Activated effector memory CD4-positive, alpha-beta T cell treated with Interleukin-2 at 50 U/mL for 16 hours (primary cell): ENCODE measurements at places on chromosomes 6 and 20.

DNA sequence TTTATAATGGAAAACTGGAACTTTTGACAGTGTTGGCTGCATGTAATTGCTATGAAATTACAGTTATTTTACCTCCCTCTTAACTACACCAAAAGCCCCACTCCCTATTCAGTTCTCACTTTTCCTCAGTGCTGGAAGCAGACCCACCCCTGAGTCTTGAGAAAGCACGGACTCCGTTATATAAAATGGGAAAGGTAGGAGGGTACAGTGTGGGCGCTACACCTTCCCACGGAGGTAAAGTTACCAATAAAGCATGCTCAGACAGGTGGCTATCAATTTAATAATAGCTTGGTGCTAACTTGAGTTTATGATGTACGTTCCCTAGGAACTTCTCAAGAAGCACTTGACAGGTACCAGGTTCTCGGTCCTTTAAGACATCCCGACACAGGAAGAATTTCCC lies 59.0 kb downstream of the CLIC5 start:
- no peak for DNase-seq

DNA sequence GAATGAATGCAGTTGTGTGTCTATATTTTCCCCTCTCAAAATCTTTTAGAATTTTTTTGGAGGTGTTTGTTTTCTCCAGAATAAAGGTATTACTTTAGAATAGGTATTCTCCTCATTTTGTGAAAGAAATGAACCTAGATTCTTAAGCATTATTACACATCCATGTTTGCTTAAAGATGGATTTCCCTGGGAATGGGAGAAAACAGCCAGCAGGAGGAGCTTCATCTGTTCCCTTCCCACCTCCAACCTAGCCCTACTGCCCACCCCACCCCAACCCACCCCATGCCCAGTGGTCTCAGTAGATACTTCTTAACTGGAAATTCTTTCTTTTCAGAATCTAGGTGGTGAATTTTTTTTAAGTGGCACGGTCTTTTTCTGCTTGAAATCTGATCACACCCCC lies 127.8 kb downstream of the CD109 start:
- DNase-seq = no peak

GRCh38 chr20:18571578-18571977 lies 4.3 kb downstream of the SMIM26 start:
- no peak for DNase-seq

DNA sequence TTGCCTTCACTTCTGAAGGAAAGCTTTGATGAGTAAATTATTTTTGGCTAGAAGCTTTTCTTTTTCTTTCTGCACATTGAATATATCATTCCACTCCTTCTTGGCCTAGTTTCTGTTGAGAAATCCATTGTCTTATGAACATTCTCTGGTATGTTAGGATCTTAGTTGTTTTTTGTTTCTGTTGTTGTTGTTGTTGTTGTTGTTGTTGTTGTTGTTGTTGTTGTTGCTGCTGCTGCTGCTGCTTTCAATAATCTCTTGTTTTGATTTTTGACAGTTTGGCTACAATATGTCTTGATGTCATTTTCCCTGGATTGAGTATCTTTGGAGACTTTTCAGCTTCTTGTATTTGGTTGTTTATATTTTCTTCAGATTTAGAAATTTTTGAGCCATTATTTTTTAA lies 836.5 kb upstream of the MAN1A1 start:
- DNase-seq = no peak

- DNase-seq = no peak
These were observed 44.3 kb downstream of the KHDC1L start for GRCh38 chr6:73180763-73181619.

DNA sequence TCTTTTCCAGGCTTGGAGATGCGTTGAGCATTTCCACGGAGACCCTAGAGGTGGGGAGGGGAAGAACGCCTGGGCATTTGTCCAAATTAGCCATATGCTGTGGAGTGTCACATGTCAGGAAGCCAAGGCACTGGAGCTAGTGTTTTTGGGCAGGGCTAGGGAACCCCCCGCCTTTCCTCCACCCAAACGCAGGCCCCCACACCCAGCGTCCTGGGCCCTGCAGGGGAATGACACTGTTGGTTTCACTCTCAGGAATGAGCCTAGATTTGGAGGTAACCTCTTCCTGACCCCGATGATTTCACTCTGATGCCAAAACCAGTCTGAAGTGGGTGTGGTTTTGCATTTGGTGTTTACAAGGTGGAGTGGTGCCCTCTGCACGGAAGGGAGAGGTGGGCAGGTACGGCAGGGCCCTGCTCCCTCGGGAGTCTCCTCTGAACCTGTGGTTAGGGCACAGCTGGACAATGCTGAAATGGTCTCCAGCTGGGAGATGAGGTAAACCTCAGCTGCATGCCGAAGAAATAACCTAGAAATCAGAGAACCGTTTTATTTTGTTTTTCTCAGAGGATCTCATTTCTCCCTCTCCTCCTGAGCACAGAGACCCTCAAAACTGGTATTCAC lies 29.5 kb downstream of the MTHFD1L start:
- peak; percentile 8 for DNase-seq

DNA sequence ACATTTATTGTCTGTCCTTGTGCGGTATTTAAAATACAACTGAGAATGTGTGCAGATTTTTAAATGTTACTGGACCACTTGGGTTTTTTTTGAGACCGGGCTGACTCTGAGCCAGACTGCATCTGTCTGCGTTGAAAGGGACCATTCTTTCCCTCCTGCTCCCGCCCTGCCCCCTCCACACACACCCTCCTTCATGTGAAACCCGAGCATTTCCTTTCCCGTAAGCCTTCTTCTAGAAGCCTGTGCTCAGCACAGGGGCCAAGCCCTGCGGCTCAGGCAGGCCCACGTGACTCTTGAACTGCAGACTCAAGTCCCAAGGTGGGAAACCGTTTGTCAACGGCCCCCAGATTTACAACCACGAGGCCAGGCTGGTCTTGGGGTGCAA lies 82.7 kb upstream of the FOXC1 start:
- no peak for DNase-seq

GRCh38 chr20:36865076-36865860 lies 10.7 kb upstream of the TLDC2 start:
- no peak for DNase-seq

- DNase-seq = no peak
These were observed 29.7 kb downstream of the CEP162 start for GRCh38 chr6:84197708-84198107.

GRCh38 chr6:81609736-81610135 lies 142.7 kb downstream of the TENT5A start:
- no peak for DNase-seq

- DNase-seq = no peak
These were observed 1.1 kb downstream of the MAPRE1 start for GRCh38 chr20:32820698-32821377.

GRCh38 chr6:129508477-129509145 lies 201.4 kb downstream of the ARHGAP18 start:
- no peak for DNase-seq

- no peak for DNase-seq
These were observed 31.3 kb upstream of the HEY2 start for GRCh38 chr6:125718109-125718508.

GRCh38 chr20:43840382-43841070 lies 74.1 kb upstream of the TOX2 start:
- no peak for DNase-seq

GRCh38 chr6:150999107-150999506 lies 133.6 kb downstream of the MTHFD1L start:
- no peak for DNase-seq

GRCh38 chr6:110404607-110405006 lies 10.8 kb downstream of the DDO start:
- no peak for DNase-seq

DNA sequence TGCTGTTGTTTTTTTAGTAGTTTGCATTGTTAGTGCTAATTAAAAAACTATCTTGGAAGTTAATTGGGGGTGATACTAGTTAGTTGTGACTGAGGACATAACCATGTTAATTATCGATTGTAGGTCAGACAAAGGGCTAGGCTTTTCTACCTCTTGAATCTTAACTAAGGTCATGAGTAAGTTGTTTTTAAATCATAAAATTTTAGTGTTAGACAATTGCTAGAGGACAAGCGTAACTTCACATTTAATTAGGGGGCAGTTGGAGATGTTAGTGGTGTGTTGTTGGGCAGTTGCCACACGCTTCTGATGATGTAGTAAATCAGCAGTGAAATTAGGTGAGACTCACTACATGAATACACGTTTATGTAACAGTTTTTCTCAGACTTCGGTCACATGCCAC lies 619.1 kb upstream of the FLRT3 start:
- DNase-seq = no peak

DNA sequence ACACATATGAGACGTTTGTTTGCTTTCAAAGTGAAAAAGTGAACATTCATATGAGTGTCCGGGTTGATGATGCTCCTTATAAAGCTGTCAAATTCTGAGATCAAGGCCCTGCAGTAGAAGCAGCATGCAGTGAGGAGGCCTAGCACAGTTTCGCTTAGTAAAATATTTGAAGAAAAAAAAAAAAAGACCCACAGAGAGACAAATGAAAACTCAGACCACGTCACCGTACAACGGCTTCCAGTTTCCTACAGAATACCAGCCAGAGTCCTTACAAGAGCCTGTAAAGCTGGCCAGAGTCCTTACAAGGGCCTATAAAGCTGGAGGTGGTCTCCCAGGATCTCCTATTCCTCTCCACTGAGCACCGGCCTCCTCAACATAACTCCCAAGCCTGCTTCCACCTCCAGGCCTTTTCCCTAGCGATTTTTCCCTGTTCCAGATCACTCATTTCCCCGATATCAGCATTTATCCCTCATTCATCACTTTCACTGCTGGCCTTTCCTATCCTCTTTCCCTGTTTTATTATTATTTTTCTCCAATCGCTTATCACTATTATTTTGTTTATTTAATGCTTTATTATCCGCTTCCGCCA lies 1.5 kb upstream of the HMGN4 start:
- no peak for DNase-seq

- no peak for DNase-seq
These were observed 14.5 kb downstream of the ASF1A start for GRCh38 chr6:118908441-118908840.

- no peak for DNase-seq
These were observed 104.9 kb upstream of the TFAP2D start for GRCh38 chr6:50608421-50608820.

DNA sequence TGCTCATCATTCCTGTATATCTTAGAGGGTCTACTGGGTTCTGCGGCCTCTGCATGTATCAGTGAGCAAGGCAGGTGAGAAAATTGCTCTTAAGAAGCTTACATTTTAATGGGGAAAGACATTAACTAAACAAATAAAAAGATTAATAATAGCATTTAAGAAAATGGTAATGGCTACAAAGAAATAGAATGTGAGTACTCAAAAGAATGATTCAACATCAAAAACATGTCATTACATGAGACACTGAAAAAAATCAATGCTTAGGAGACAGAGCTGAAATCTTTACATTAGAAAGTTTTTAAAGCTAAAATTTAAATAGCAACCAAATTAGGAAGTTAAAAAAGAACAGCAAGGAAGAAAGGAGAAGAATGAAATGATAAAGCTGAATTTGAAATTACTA lies 146.9 kb upstream of the PHACTR1 start:
- no peak for DNase-seq

DNA sequence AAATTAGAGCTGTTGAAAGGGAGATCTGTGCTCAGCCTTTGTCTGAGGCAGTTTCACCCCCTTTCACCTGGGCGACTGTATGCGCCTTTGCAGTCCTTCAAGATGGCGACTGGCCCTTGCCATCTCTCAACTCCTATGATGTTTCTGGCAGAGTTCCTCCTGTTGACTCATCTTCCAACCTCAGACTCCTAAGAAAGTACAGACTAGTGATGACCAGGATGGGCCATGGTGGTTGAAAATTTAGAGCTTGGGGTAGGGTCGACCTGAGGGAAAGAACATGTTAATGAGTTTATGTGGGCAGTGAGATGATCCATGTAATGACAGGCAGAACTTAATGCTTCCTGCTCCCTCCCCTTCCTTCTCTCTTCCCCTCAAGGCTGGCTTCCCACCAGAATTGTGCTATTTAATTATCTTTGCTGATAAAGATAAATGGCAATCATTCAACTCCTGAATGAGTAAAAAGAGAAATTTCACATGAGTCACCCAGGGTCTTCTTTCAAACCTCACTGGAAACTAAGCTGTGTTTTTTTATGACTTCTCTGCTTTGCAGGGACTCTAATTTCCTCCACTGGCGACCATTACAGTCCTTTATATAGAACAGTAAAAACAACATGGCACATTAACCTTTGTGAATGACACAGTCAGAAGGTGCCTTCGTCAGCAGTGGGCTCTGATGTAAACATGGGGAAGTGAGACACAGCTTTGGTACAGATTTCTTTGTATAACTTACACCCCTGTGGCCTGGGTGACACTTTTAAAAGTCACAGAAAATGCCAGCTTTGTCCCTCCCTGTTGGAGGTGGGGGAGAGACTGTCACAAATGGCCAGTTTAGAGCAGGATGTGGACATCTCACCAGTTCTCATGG lies 103.5 kb downstream of the SCP2D1 start:
- no peak for DNase-seq

GRCh38 chr6:26377719-26378118 lies 5.2 kb upstream of the BTN2A2 start:
- DNase-seq = no peak

- DNase-seq = no peak
These were observed 50.4 kb upstream of the CTNNBL1 start for GRCh38 chr20:37643400-37643799.

DNA sequence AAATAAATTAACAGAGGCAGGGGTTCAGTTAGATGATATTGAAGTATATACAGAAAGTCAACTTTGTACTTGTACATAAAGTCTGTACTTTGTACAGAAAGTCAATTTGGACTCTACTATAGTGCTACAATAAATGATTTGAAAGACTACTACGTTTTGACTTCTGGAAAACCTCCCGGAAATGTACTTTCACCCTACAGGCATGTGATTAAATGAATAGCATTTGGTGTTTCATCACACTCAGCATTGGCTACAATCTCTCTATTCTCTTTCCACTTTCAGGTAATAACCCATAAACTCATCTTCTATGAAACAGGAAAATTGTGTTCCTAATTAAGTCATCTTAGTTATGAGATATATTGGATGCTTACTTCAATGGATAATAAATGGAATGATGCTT lies 25.6 kb upstream of the MC3R start:
- DNase-seq = no peak

DNA sequence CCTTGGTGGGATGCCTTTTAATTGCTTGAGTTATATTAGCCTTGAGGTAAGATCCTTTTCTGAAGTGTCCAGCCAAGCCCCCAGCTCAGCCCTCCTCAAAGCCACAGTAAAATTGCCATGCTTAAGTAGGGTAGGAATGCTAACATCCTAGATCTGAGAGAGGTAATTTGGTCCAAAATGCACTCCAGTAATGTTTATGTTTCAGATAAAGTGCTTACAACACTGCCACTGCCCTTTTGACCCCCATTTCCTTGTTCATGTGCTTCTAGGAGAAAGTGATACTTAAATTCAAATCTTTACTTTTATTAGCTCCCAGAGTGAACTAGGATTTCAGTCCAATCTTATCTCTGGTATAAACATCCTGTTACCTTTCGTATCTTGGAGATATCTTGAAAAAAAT lies 318.0 kb downstream of the BMP2 start:
- no peak for DNase-seq
